Sigmoid colon (tissue), 7 donors: ENCODE measurements at places on chromosomes 5 and 9. TPM values are rescaled to one million over a fixed set of nuclear protein-coding genes. Genes with fewer than 3 reads are reported as not detected.

DNA sequence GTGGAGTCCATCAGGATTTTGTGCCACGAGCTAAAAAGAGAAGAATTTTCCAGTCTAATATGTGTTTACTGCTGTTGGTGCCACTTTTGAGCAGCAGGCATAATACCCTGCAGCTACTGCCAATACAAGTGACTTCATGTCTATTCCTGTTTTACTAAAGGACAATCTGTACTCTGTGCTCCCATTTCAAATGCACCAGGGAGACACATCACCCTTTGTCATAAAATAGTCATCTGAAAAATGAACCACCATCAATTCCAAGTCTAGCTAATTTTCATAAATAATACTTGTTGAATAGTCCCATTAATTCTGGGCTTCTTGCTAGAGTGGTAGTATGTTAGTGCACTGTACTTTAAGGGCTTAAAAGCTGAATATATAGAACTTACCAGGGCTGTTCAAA is 8.9 kb upstream of the PKD2L2 start:
- no peaks in the 10 kb centered on the region for H3K4me1 ChIP-seq
- DNase-seq: no peak
- no peaks in the 10 kb centered on the region for H3K36me3 ChIP-seq
- H3K27me3 ChIP-seq: no peaks in the 10 kb centered on the region
- peak overlapping the region; percentile 39 for H3K27ac ChIP-seq

- H3K36me3 ChIP-seq: no peaks in the 10 kb centered on the region
- H3K27ac ChIP-seq: no peak overlapping the region
- DNase-seq: no peak
- H3K27me3 ChIP-seq: no peaks in the 10 kb centered on the region
- no peak overlapping the region for H3K4me3 ChIP-seq
These were observed 117.8 kb downstream of the MAST4 start for GRCh38 chr5:66713998-66714397.

DNA sequence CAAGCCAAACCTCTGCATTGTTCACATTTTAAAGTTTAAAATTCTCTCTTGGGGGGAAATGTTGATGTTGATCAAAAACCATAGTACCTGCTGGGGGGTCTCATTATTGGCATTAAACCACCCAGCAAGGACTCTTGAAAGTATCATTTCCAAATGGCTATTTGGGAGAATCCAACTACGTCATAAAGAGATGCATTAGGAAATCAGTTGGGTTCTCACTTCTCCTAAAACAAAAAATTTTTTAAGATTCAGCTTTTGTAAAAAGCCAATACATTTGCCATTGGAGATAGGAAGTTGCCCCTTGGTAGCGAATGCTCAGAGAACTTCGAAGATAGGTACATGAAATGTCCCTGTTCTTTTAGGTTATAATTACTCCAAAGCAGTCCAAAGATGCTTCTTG is 96.4 kb downstream of the GNAQ start:
- no peaks in the 10 kb centered on the region for H3K27me3 ChIP-seq
- no peak for DNase-seq
- no peak overlapping the region for H3K4me3 ChIP-seq
- no peaks in the 10 kb centered on the region for H3K36me3 ChIP-seq
- no peaks in the 10 kb centered on the region for H3K4me1 ChIP-seq

DNA sequence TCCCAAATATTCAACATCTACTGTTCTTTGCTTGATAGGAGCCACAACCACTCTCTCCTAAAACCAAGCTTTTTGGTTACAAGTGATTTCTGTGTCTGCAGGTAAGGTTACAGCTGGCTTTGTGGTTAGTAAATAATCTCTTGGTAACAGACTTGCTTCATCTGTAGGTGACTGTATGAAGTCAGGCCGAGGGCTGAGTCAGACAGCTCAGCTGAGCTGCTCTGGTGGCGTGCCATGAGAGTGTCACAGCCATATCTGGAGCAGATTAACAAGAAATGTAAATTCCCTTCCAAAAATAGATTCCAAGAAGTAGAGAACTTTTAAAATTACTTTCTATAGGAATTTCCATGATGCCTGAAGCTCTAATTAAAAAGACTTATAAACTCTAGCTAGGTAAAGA is 23.7 kb upstream of the TAS2R1 start:
- peaks cover 20% of the 10 kb centered on the region for H3K4me1 ChIP-seq
- H3K36me3 ChIP-seq: no peaks in the 10 kb centered on the region
- H3K27me3 ChIP-seq: no peaks in the 10 kb centered on the region
- H3K4me3 ChIP-seq: no peak overlapping the region

The SERF1B gene
- total RNA-seq: 44.0 TPM

The SHOC1 gene
- not detected for total RNA-seq
